ENCODE measurements at places on chromosomes 4 and X.

GRCh38 chr4:113474017-113474416 is 287.5 kb downstream of the CAMK2D start:
- no peak for DNase-seq

- no peak for DNase-seq
These were observed 671.6 kb upstream of the SLIT2 start for GRCh38 chr4:19580095-19580494.

DNA sequence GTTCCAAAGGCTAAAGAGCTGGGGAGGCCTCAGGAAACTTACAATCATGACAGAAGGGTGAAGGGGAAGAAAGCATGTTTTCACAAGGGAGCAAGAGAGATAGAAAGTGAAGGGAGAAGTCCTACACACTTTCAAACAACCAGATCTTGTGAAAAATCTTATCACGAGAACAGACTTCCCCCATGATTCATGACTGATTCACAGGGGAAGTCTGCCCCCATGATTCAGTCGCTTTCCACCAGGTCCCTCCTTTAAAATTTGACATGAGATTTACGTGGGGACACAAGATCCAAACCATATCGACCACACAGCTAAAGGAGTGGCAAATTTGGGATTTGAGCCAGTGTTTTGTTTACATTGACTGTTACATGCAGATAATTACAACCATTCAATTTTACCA is 971.1 kb upstream of the HS3ST1 start:
- DNase-seq, result no peak

- no peak for DNase-seq
These were observed 415.3 kb downstream of the PDGFC start for GRCh38 chr4:156556336-156556735.

- DNase-seq, result no peak
These were observed 37.8 kb downstream of the SPCS3 start for GRCh38 chr4:176357359-176358082.

GRCh38 chr4:472881-473569 is 25.9 kb downstream of the ZNF721 start:
- DNase-seq, result no peak

DNA sequence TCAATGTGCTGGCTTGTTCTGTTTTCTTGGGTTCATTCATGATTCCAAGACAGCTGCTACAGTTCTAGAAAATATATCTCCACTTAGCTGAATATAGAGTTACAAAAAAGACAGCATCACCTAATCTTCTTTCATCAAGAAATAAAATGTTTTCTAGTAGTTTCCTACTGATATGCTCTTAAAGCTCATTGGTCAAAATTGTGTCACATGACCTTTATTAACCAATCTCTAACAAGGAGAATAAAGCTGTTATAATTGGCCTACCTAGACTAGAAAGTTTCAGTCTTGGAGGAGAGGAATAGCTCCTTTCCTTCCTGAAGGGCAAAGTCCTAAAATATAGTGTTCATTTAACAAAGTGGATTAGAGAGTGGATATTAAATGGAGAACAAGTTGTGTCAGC is 8.1 kb upstream of the PCDH18 start:
- no peak for DNase-seq

DNA sequence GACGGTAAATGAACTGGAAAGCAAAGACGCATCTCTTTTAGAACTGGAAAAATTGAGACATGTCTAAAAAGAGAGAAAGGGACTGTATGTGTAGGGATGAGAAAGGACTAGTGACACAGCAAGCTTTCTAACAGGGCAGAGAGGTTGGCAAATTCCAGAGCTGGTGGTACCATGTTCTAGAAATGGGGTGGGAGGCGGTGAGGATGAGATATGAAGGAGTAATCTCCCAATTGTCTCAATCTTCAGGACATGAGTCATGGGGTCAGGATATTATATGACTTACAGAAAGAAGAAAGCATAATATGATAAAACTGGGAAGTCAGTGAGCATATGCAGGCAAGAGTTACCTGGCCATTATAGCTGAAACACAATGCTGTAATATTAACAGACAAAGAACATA is 14.2 kb downstream of the TAB3 start:
- no peak for DNase-seq

DNA sequence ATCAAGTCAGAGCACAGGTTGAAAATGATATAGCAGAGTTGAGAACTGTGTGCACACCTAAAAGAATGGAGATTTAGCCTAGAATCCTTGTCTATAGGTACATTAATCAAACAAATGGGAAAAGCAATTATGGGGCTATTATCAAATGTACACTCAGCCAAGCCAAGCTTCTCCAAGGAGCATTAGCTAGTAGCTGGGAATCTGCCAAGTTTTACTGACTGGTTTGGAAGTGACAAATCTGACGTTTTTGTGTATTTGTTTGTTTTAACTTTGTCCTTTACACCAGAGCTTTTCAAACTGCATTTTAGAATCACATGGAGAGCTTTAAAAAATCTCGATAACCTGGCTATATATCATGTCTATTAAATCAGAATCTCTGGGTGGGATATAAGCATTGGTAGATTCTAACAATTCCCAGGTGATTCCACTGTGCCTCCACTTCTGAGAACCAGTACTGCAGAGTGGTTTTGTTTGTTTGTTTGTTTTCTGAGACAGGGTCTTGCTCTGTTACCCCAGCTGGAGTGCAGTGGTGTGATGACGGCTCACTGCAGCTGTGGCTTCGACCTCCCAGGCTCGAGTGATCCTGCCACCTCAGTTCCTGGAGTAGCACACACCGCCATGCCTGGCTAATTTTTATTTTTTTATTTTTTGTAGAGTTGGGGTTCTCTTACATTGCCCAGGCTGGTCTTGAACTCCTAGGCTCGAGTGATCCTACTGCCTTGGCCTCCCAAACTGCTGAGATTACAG is 279.8 kb downstream of the UNC5C start:
- no peak for DNase-seq

GRCh38 chrX:15437724-15438123 is 53.5 kb upstream of the VEGFD start:
- no peak for DNase-seq

GRCh38 chrX:2685886-2686285 is 5.2 kb upstream of the CD99 start:
- no peak for DNase-seq

GRCh38 chrX:129842510-129843208 is 1.0 kb downstream of the ZDHHC9 start:
- DNase-seq, result no peak

GRCh38 chrX:12548746-12549145 is 242.5 kb upstream of the PRPS2 start:
- DNase-seq, result no peak

DNA sequence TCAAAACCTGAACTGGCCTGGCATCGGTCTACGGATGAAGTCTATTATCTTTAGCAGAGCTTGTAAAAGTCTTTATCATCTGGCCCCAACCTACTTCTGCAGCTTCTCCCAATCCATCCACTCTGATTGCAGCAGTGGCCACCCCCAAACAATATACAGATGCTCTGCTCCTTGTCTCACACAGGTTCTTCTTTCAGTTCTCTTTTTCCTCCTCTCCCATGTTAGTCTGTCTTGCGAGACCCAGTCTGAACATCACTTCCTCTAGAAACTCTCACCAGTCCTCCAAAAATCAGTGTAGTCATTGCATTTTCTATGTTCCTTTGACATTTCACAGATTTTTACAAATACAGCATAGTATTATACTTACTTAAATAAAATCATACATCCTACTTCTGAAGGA is 163.0 kb downstream of the FRMPD4 start:
- DNase-seq, result no peak

DNA sequence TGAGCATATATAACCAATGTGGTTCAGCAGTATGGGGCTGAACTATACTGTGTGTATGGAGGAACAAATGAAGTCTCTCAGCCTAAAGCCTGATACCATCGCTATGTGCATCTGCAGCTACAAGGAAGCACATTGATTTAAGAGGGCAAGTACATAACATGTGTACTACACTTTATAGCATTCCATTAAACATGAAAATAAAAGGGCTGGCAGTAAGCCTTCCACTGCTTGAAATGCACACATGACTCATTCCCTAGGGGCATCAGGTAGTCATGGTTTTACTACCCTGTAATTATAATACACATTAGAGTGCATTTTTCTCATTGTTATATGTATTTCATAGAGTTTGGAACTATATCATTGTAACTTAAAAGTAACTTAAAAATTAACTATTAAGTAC is 51.2 kb downstream of the SMARCA1 start:
- DNase-seq, result no peak

DNA sequence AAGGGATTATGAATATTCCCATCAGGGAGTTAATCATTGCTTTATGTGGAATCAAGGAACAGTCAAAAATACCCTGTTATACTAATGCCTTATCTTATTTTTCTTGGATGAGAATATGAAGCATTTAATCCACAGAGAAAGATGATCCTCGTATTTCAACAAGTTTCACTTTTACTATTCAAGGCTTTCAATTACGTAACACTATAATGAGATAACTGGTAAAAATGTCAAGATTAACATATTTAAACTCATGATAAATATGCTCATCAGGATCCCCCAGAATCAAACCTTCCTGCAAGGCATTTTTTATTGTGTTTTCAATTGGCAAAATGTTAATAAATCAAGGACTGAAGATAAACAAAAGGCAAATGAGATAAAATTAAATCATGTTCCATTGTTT is 5.1 kb downstream of the ZXDA start:
- no peak for DNase-seq

DNA sequence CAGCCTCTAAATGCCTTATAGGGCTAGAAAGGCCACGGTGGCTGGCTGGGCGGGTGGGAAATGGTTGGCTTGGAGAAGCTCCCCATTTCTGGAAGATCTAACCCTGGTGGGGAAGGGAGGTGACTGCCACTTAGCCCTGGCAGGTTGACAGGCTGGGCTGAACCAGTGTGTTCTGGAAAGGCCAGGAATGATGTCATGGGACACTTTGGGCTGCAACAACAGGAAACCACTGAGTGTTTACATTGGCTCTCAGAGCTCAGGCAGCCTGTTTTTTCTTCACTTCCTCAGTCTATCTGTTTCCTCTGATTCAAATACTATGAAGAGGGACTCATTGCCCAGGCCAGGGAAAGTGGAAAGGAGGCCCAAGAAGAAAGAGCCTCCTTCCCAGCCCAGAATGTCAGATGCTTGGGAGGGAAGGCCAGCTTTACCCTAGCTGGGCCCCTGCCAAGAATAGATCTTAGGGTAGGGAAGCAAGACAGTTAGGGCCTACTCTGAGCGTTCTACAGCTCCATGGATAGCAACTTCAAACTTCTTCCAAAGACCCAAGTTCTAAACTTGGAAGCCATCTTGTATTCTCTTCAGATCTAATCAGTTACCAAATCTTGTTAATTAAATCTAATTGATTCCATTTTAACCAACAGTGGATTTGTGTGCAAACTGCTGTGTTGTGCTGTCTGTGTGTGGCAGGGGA is 65.8 kb upstream of the MSN start:
- no peak for DNase-seq

DNA sequence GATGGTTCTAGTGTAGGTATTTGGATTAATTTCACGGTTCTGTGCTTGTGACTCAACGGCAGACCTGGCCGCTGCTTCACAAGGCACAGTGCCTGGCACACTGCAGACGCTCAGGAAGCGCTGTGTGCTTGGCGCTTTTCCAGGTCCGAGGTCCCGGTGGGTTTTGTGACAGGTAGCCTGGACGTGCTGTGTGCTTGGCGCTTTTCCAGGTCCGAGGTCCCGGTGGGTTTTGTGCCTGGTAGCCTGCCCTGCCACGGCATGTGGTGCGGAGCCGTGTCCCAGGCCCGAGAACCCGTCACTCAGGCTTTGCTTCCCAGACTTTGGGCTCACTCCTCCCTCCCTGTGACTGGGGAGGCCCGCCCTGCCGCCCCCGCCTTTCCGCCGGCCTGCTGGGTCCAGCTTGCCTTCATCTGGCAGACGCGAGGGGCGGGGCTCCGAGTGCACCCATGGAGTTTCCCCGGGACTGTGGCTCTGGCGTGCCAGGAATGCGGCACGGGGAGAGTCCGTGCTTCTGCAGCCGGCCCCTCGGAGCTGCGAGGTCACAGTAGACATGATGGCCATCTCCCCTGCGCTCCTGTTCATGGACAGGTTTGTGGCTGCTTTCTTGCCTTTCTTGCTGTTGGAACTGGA is 44.2 kb downstream of the TBC1D14 start:
- no peak for DNase-seq

GRCh38 chr4:36285784-36286480 is 4.5 kb downstream of the DTHD1 start:
- no peak for DNase-seq

GRCh38 chrX:55663584-55663983 is 40.4 kb downstream of the FOXR2 start:
- no peak for DNase-seq

DNA sequence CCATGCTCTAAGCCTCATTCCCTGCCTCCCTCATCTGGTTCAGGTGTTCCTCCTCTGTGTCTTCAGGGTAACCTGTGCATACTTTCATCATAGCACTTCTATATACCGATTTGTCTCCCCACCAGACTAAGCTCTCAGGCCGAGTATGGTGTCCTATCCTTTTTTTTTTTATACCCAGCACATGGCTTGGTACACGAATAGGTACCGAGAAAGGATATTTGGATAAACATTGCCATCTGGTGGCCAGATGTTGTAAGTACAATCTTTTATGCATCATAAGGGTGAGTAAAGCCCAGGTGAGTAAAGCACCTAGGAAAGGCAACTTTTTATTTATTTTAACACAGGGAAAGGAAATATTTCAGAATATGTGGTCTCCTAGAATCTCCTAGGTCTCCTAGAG is 68.4 kb downstream of the MID2 start:
- peak; percentile 7 for DNase-seq

- no peak for DNase-seq
These were observed at the start of gene ARHGAP4 for GRCh38 chrX:153925739-153926551. ARHGAP4 (minus strand) TSS chrX:153926264; CDS start chrX:153926202, 62 bp downstream.

GRCh38 chr4:109683621-109684253 is 19.5 kb downstream of the CASP6 start:
- DNase-seq, result no peak

- DNase-seq, result no peak
These were observed 83.6 kb upstream of the PGRMC2 start for GRCh38 chr4:128371001-128371777.

GRCh38 chr4:139950568-139950967 is 203.4 kb downstream of the MAML3 start:
- DNase-seq, result no peak
